ENCODE measurements at places on chromosomes 5 and 9.

- no peaks in the 10 kb centered on the region for H3K27me3 ChIP-seq
- no peak overlapping the region for H3K27ac ChIP-seq
- H3K4me3 ChIP-seq, result no peak overlapping the region
- H3K4me1 ChIP-seq, result peaks cover 3% of the 10 kb centered on the region
- no peak for DNase-seq
Observed at GRCh38 chr5:10453545-10453944, 11.9 kb downstream of the ROPN1L start.

- H3K4me1 ChIP-seq, result no peaks in the 10 kb centered on the region
- no peak overlapping the region for H3K4me3 ChIP-seq
- H3K27me3 ChIP-seq, result no peaks in the 10 kb centered on the region
- H3K36me3 ChIP-seq, result no peaks in the 10 kb centered on the region
Observed at GRCh38 chr5:167699432-167699831, 592.0 kb upstream of the WWC1 start.

DNA sequence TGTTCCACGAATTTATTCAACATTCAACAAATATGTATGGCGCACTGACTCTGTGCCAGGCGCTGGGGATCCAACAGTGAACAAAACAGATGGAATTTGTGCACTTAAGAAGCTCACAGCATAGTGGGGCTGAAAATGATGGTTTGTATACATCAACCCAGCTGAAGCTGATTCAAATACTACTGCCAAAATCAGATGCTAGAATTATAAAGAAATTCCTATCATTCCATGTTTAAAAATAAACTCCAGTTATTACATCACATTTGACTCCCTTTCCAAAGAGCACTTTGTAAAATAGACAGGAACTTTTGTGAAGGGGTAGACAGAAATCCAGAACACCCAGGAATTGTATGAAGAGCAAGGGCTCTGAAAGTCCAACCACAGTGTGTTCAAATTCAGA lies 54.1 kb downstream of the ZNF608 start:
- H3K27me3 ChIP-seq, result no peaks in the 10 kb centered on the region
- no peaks in the 10 kb centered on the region for H3K36me3 ChIP-seq
- no peak for DNase-seq

DNA sequence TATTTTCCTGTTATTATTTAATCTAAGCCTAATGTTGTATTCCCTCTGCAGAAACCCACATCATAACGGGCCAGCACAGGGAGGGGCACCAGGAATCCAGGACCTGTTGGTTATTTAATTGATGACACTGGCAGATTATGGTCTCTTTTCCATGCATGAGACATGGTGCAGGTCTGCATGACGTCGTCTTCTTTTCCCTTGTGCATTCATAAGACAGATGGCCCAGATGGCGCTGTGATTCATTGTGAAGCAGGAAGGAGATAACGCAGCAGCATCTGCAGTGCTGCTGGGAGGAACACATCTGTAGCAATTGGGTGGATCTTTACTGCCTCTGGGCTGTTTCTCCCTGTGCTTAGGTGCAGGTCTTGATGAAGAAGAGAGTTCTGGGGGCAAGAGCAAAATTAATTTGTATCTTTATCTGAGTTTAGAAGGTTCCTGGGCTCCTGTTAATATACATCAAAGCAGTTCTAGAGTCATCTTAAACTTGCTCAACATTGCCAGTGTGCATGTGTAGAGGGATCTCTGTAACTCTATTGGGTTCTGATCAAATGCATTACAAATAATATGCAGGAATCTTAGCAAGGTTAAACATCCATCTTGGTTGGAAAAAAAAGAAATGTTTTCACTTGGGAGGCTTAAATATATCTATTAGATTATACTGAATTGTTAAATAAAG lies 176.1 kb downstream of the PCSK1 start:
- peak overlapping the region; percentile 35 for H3K27ac ChIP-seq
- peaks cover 21% of the 10 kb centered on the region for H3K4me1 ChIP-seq
- no peak overlapping the region for H3K4me3 ChIP-seq
- H3K27me3 ChIP-seq, result no peaks in the 10 kb centered on the region

GRCh38 chr9:17185481-17186029 lies 50.7 kb downstream of the CNTLN start:
- no peak for DNase-seq
- no peaks in the 10 kb centered on the region for H3K36me3 ChIP-seq
- H3K4me3 ChIP-seq, result no peak overlapping the region
- no peak overlapping the region for H3K27ac ChIP-seq
- no peaks in the 10 kb centered on the region for H3K4me1 ChIP-seq

DNA sequence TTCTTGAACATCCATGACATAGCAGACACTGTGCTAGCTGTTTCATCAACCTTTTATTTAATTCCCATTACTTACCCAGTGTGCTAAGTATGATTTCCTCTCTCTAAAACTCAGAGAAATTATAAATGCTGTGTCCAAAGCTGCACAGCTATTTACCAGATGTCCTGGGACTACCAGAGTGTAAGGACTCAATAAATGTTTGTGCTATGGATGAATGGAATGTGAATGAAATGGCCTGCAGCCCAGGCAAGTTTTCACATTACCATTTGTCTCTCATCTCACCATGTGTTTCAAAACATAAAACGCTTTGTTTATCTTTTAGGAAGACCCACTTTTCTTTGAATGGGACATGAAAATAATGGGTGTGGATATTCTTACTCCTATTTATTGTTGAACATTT lies 96.2 kb downstream of the ARHGEF28 start:
- no peaks in the 10 kb centered on the region for H3K36me3 ChIP-seq
- no peak for DNase-seq
- H3K27ac ChIP-seq, result no peak overlapping the region
- H3K4me1 ChIP-seq, result peaks cover 10% of the 10 kb centered on the region
- no peak overlapping the region for H3K4me3 ChIP-seq

DNA sequence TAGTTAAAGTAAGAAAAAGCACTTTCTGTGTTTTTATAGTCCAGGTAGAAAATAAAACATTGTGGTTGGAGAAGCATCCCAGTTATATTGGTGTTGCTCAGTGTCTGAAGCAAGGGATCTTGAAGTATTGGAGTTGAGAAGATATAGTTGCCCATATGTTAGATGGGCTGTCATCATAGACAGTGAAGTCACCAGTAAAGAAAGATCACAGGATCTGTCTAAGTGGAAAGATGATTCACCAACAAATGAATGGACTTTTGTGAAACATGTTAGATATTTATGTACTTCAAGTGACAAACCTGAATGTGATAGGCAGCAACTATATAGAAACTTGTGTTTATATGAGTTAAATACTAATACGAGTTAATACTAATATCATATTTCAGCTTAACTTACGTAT lies 11.7 kb downstream of the OGN start:
- peaks cover 45% of the 10 kb centered on the region for H3K4me1 ChIP-seq
- H3K27me3 ChIP-seq, result no peaks in the 10 kb centered on the region
- H3K27ac ChIP-seq, result peak overlapping the region; percentile 57
- DNase-seq, result no peak
- peaks cover 18% of the 10 kb centered on the region for H3K36me3 ChIP-seq

DNA sequence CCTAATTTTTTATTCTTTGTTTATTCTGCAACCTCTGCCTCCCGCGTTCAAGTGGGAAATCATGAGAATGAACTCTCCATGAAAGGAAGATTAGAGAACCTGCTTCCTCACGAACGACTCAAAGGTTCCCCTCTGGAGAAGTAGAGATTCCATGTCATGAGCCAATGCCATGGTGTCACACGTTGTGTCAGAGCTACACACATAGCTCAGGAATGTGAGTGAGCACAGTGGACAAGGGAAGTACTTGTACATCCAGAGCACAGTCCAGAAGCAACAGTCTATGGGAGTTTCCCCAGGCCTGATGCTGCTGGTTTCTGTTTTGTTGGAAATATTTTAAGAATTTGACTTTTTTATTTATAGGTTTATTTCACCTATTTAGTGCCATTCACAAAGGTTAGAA lies 26.8 kb upstream of the PPP2CA start:
- H3K27ac ChIP-seq, result no peak overlapping the region
- no peaks in the 10 kb centered on the region for H3K36me3 ChIP-seq
- no peaks in the 10 kb centered on the region for H3K27me3 ChIP-seq
- H3K4me1 ChIP-seq, result no peaks in the 10 kb centered on the region
- DNase-seq, result no peak
